Psoas muscle (tissue), 8 donors: ENCODE measurements at places on chromosomes 2 and 18.
A peak's percentile ranks its signal among the peaks of the same experiment; 100 is the strongest.

GRCh38 chr2:68605939-68606338 is 37.4 kb upstream of the PROKR1 start:
- no peaks in the 10 kb centered on the region for H3K4me1 ChIP-seq
- no peak for DNase-seq
- H3K27me3 ChIP-seq = no peaks in the 10 kb centered on the region
- no peak overlapping the region for H3K27ac ChIP-seq
- H3K36me3 ChIP-seq = no peaks in the 10 kb centered on the region
- no peak overlapping the region for H3K4me3 ChIP-seq

GRCh38 chr2:53787614-53788289 is 908 bp downstream of the ERLEC1 start:
- DNase-seq = no peak
- H3K4me1 ChIP-seq = peaks cover 33% of the 10 kb centered on the region
- H3K27ac ChIP-seq = peak overlapping the region; percentile 85
- peak overlapping the region; percentile 78 for H3K4me3 ChIP-seq
- H3K27me3 ChIP-seq = no peaks in the 10 kb centered on the region
- no peaks in the 10 kb centered on the region for H3K36me3 ChIP-seq

DNA sequence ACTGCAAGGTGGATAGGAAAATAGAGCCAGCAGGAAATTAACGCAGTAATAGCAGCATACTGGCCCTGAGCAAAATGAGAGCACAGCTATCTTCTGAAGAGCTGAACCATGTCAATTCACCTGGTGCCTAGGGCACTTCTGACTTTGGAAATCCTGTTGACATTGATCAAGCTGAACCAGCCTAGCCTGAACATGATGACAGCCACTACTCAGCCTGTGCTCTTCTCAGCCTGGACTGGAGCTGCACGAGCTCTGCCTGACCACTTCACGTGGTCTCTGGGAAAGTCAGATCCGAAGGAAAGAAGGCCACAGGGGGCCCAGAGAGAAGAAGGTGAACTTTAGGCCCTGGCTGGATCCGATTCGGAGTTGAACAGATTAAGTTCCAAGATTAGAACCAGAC is 421.9 kb downstream of the LPIN1 start:
- H3K27ac ChIP-seq = peak overlapping the region; percentile 62
- H3K36me3 ChIP-seq = no peaks in the 10 kb centered on the region
- peaks cover 19% of the 10 kb centered on the region for H3K4me1 ChIP-seq
- H3K27me3 ChIP-seq = no peaks in the 10 kb centered on the region

DNA sequence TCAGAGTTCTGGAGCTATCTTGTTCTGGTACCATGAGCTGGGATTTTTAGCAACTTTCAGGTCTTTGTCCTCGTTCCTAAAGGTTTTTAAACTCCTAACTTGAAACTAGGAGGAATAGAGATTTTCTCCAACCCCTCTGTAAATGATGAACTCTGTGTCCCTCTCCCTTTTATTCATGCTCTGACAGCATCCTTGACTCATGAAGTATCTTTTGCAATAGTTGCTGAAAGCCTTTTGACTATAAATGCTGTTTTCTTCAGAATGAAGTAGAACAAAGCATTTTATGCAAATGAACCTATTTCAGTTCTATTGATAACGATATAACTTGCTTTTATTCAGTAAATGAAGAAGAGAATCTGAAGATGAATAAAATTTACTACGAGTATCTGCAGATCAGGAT is 17.0 kb upstream of the MAPRE2 start:
- peaks cover 59% of the 10 kb centered on the region for H3K4me1 ChIP-seq
- peak overlapping the region; percentile 48 for H3K27ac ChIP-seq
- H3K4me3 ChIP-seq = no peak overlapping the region
- H3K36me3 ChIP-seq = peaks cover 7% of the 10 kb centered on the region
- H3K27me3 ChIP-seq = no peaks in the 10 kb centered on the region
- no peak for DNase-seq

DNA sequence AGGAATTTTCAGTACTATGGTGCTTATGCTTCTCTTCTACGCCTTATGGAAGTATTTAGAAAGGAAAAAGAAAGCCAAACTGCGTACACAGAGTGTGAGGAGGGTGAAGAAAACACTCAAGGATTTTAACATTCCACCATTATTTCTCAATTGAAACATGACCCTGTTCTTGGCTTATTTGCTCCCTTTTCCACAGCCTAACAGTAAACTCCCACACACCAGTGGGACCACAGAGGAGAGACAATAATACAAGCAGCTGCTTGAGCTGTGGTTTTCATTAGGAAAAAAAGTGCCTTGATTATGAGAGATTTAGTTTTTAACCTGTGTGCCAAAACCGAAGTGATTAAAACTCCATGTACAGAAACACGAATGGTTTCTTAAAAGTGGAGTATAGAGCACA is 134.3 kb downstream of the MEP1B start:
- H3K36me3 ChIP-seq = no peaks in the 10 kb centered on the region
- H3K4me3 ChIP-seq = no peak overlapping the region

GRCh38 chr2:104286841-104287240 is 567.1 kb upstream of the POU3F3 start:
- no peaks in the 10 kb centered on the region for H3K4me1 ChIP-seq
- no peaks in the 10 kb centered on the region for H3K36me3 ChIP-seq
- H3K4me3 ChIP-seq = no peak overlapping the region
- no peak overlapping the region for H3K27ac ChIP-seq
- no peak for DNase-seq

GRCh38 chr2:217114117-217114516 is 254.3 kb upstream of the TNP1 start:
- DNase-seq = no peak
- no peaks in the 10 kb centered on the region for H3K4me1 ChIP-seq
- no peak overlapping the region for H3K27ac ChIP-seq
- no peaks in the 10 kb centered on the region for H3K36me3 ChIP-seq
- no peaks in the 10 kb centered on the region for H3K27me3 ChIP-seq

- no peaks in the 10 kb centered on the region for H3K4me1 ChIP-seq
- no peak for DNase-seq
- H3K27ac ChIP-seq = no peak overlapping the region
- H3K36me3 ChIP-seq = no peaks in the 10 kb centered on the region
- H3K27me3 ChIP-seq = peaks cover 5% of the 10 kb centered on the region
These were observed 185.4 kb downstream of the TFCP2L1 start for GRCh38 chr2:121099329-121100290.

DNA sequence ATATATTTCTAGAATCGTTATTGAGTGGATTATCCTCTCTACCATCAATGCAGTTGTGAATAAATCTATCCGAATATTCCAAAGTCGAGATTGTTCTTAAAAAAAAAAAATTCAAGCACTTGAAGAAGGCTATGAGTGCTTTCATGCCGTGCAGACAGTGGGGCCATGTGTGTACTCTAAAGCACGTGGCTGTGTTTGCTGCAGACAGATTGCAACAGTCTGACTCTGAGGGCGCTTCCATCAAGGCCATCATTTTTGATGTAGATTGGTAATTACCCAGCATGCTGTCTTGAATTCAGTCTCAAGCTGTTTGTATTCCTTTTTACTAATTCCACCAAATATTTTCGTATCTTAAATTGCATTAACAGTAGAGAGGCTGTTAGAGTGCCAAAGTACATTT is 325.9 kb upstream of the LINC00305 start:
- no peak overlapping the region for H3K4me3 ChIP-seq
- no peaks in the 10 kb centered on the region for H3K27me3 ChIP-seq
- no peaks in the 10 kb centered on the region for H3K36me3 ChIP-seq
- H3K27ac ChIP-seq = no peak overlapping the region
- no peak for DNase-seq
- H3K4me1 ChIP-seq = no peaks in the 10 kb centered on the region

- no peaks in the 10 kb centered on the region for H3K27me3 ChIP-seq
- no peak overlapping the region for H3K27ac ChIP-seq
- H3K4me1 ChIP-seq = no peaks in the 10 kb centered on the region
- H3K36me3 ChIP-seq = no peaks in the 10 kb centered on the region
These were observed 1153.3 kb upstream of the TMEFF2 start for GRCh38 chr2:193348055-193348454.

DNA sequence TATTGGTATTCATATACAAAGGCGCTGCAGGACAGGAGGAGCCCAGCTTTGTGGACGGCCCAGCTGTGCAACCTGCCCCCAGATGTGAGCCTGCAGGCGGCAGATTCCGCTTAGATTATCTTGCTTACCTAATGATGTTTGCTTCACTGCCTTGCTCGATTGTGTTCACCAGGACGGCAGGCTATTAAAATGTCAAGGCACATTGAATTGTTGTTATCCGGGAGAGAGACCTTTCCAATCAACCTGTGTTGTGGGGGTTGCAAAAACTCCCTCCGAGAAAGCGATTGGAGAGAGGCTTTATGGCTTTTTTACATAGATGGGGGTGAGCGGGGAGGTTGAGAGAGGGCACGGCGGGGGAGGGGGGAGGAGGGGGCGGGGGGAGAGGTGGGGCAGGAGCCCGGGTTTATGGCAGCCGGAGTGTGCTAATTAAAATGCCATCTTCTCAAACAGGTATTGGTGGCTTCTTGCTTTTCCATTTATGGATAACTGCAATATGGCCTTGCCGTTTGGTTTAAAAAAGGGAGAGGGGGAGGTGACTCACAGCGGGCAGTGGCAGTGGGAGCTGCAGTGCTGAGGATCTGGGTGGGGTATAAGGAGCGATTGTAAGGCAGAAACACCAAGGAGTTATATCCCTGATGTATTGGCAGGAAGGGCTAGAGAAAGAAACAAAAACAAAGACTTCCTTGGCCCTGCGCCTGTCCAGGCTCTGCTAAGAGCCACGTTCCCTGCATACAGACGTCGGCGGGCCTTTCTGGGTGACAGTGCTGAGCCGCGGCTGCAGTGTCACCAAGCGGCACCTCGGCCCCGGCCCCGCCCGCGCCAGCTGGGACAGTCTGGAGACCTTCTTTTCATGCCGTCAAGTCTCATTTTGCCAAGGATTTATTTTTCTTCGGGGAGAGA is 97.2 kb downstream of the INSIG2 start:
- H3K27ac ChIP-seq = peak overlapping the region; percentile 74
- H3K27me3 ChIP-seq = no peaks in the 10 kb centered on the region
- DNase-seq = peak; percentile 80
- no peaks in the 10 kb centered on the region for H3K4me1 ChIP-seq
- H3K4me3 ChIP-seq = peak overlapping the region; percentile 78

DNA sequence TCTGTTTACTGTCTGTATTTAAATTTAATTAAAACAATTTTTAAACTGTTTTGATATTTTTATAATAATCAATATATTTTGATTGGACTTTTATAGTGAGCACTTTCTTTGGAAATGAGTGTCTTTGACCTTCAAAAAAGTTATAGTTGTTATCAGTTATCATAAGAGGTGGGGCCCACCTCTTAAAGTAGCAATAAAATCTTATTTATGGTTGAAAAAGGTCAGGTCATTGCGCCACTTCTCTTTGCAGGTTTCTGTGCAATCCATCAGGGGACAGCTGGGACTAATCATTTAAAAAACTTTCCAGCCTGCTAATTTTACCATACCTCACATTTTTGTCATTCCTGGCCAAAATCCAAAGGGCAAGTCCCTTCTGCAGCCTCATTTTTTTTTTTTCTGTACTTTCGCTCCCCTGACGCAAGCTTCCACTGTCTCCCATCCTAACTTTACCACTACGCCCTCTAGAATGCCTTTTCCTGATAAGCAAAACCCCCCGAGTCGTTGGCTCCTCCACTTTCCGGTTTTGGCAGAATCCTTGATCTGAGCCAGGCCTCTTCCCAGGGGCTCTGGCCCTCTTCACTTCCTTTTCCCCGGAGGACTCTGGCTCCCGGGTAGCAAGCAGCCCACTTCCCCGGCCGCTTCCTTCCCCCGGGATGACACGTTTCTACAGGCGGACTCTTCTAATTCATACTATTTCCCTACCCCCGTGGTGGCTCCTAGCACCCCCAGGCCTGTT is 1.1 kb upstream of the SEH1L start:
- DNase-seq = peak; percentile 46
- peaks cover 16% of the 10 kb centered on the region for H3K4me1 ChIP-seq
- H3K36me3 ChIP-seq = no peaks in the 10 kb centered on the region
- H3K4me3 ChIP-seq = peak overlapping the region; percentile 89
- H3K27me3 ChIP-seq = no peaks in the 10 kb centered on the region

GRCh38 chr2:38665854-38666555 is at the start of gene GALM:
GALM (plus strand) TSS chr2:38666114; CDS start chr2:38666162, 48 bp downstream.
- peak within 1 kb of the TSS; percentile 73 for H3K4me3 ChIP-seq
- peak within 1 kb of the TSS; percentile 71 for H3K27ac ChIP-seq
- DNase-seq = peak; percentile 76
- H3K4me1 ChIP-seq = peaks cover 18% of the 10 kb centered on the region
- H3K36me3 ChIP-seq = no peaks in the 10 kb centered on the region

DNA sequence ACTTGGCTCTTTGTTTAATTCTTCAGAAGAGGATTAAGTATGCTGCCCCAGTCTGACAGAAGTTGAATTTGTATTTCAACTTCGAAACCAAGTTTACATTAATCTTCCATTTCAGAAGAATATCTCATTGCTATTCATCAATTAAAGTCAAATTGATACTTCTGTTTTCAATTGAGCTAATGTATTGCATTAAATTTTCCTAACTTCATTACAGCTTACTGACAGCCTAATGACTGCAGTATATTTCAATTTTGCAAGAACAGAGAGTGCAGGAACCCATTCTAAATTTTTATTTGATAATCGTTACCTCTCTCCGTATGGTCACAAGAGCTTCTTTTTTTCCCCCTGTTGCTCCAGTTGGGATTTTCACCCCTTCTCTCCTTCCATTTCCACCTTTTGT is 218.0 kb downstream of the CALCRL start:
- H3K4me1 ChIP-seq = no peaks in the 10 kb centered on the region
- DNase-seq = no peak
- H3K27ac ChIP-seq = no peak overlapping the region
- H3K4me3 ChIP-seq = no peak overlapping the region

DNA sequence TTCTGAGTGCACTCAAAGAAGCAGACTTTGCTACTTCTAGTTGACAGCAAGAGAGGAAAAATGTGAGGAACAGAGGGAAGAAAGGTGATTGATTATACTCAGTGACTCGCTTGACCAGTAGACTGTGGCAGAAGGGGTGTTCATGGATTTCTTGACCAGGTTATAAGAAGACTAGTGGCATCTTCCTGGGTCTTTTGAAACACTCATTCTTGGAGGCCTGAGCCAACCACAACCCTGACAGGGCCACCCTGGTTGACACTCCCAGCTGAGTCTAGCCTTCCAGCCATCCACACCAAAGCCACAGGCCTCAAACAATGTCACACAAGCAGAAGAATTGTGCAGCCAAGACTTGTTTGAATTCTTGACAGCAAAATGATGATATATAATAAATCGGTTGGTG is 366.3 kb downstream of the SS18 start:
- no peaks in the 10 kb centered on the region for H3K27me3 ChIP-seq
- H3K4me1 ChIP-seq = no peaks in the 10 kb centered on the region
- DNase-seq = no peak
- no peaks in the 10 kb centered on the region for H3K36me3 ChIP-seq
- H3K27ac ChIP-seq = no peak overlapping the region

GRCh38 chr18:56516789-56517188 is 121.6 kb downstream of the TXNL1 start:
- H3K27me3 ChIP-seq = no peaks in the 10 kb centered on the region
- H3K27ac ChIP-seq = no peak overlapping the region
- DNase-seq = peak; percentile 79
- no peaks in the 10 kb centered on the region for H3K4me1 ChIP-seq
- no peaks in the 10 kb centered on the region for H3K36me3 ChIP-seq

GRCh38 chr2:180056367-180057118 is 49.4 kb upstream of the CWC22 start:
- H3K4me3 ChIP-seq = no peak overlapping the region
- H3K4me1 ChIP-seq = no peaks in the 10 kb centered on the region
- no peak for DNase-seq
- H3K27me3 ChIP-seq = peaks cover 2% of the 10 kb centered on the region
- no peaks in the 10 kb centered on the region for H3K36me3 ChIP-seq

- H3K4me1 ChIP-seq = no peaks in the 10 kb centered on the region
- no peaks in the 10 kb centered on the region for H3K36me3 ChIP-seq
- H3K27me3 ChIP-seq = no peaks in the 10 kb centered on the region
- DNase-seq = no peak
These were observed 405.8 kb downstream of the EPHA4 start for GRCh38 chr2:221166292-221166691.
